ENCODE measurements at places on chromosomes 12 and 14.

- no peaks in the 10 kb centered on the region for H3K36me3 ChIP-seq
- no peaks in the 10 kb centered on the region for H3K4me1 ChIP-seq
- no peak overlapping the region for H3K4me3 ChIP-seq
- H3K27ac ChIP-seq, result no peak overlapping the region
These were observed 61.1 kb upstream of the GALNT9 start for GRCh38 chr12:132390287-132391076.

GRCh38 chr14:54909817-54910558, 7.4 kb upstream of the GCH1 start:
- H3K36me3 ChIP-seq, result no peaks in the 10 kb centered on the region
- no peaks in the 10 kb centered on the region for H3K4me1 ChIP-seq
- H3K4me3 ChIP-seq, result no peak overlapping the region
- no peak for DNase-seq
- no peak overlapping the region for H3K27ac ChIP-seq
- no peaks in the 10 kb centered on the region for H3K27me3 ChIP-seq

DNA sequence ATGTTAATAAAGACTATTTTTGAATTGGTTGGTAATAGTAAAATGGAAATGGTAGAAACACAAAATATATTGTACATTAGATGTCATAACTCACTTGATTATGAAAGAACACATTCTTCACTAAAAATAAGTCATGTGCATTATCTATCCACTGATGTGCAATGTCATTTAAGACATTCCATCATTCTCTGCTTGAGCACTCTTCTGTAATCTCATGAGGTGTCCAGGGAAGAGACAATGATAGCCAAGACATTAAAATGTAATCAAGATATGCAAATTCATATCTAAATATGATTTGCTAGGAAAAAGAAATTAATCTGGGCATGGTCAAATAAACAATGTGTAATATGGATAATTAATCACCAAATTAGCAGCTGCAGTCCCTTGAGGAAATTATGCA, 422.5 kb downstream of the BTG1 start:
- H3K27me3 ChIP-seq, result no peaks in the 10 kb centered on the region
- H3K27ac ChIP-seq, result no peak overlapping the region
- H3K4me3 ChIP-seq, result no peak overlapping the region
- H3K4me1 ChIP-seq, result no peaks in the 10 kb centered on the region
- H3K36me3 ChIP-seq, result no peaks in the 10 kb centered on the region

DNA sequence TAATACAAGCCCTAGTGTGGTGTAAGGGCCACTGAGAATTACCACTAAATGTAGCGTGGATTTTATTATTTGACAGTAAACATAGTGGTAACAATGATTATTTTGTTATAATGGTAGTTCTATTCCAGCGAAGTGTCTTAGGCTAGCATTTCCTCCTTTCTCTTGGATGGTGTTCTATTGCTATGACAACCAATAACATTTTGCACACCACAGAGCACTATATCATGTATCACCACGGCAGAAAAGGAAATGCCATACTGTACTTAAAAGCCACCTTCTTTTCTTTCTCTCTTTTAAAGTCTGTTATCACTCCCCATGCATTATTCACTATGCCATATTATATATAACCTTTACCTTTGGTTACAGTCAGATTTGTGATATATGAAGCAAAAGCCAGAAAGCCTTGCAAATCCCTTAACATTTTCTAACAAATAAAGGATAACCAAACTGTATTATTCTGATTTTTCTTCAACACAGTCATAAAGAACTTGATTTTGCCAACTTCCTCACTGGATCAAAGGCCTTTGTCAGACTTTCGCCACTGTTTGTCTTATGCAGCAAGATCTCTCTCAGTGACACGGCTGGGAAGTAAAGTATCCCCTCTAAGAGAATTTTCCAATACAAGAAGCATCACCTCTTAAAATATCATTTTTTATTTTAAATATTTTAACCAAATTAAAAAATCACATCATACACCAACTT, 195.8 kb downstream of the FOXN3 start:
- no peak overlapping the region for H3K4me3 ChIP-seq
- no peak for DNase-seq
- no peaks in the 10 kb centered on the region for H3K27me3 ChIP-seq

DNA sequence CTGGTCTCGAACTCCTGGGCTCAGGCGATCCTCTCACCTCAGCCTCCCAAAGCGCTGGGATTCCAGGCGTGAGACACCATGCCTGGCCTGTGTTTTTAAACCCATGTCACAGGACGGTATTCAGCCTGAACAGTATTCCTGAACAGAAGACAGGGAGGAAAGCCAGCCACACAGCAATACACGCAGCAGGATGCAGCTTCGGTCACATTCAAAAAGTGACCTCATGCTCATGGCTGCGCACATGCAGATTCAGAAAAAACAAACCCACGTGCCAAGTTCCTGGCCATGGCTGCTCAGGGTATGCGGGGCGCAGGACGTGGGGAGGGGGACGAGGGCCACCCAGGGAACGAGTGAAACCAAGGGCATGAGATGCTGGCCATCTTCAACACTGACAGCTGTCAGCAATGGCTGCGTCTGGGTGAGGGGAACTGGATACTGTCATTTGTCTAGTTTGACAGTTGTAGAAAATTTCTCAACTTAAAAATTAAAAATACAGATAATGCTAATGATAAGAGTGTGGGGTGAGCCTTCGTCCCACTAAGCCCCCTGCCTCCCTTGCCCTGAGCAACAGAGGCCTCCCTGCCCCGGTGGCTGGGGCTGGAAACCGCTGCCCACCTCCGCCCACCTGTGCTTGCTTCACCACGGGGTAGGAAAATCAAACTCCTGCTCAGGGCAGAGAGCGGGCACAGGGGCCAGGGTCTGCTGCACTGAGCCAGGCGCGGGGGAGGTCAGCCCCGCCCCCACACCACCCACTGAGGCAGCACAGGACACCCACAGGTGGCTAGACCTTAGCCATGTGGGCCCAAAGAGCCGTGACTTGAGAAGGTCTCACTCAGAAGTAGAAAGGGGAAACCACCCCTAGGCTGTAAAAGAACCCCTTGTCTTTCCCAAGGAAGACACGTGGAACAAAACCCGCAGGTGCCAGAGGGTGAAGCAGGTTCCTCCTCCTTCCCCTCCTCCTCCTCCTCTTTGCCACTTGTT, 84.2 kb downstream of the SCARB1 start:
- H3K27me3 ChIP-seq, result no peaks in the 10 kb centered on the region
- no peak overlapping the region for H3K4me3 ChIP-seq
- no peak for DNase-seq
- H3K27ac ChIP-seq, result no peak overlapping the region

DNA sequence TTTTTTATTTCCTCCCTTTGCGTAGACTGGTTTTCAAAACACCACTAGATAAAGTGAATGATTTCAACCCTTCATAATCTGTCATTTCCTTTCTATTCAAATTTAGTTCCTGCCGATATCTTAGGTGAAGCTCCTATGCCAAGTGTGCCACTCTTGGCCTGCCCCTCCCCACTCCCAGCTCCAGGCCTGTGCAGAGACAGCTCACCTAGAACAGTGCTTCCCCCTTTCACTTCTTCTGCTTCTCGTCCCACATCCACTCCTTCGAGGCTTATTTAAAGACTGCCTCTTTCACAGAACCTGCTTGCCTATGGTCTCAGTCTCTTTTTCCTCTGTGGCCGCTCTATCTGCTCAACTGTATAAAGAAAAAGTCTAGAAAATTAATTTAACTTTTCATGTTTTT, 473.8 kb downstream of the RAD51B start:
- no peaks in the 10 kb centered on the region for H3K27me3 ChIP-seq
- no peak overlapping the region for H3K4me3 ChIP-seq
- no peaks in the 10 kb centered on the region for H3K36me3 ChIP-seq
- H3K27ac ChIP-seq, result no peak overlapping the region
- DNase-seq, result no peak

DNA sequence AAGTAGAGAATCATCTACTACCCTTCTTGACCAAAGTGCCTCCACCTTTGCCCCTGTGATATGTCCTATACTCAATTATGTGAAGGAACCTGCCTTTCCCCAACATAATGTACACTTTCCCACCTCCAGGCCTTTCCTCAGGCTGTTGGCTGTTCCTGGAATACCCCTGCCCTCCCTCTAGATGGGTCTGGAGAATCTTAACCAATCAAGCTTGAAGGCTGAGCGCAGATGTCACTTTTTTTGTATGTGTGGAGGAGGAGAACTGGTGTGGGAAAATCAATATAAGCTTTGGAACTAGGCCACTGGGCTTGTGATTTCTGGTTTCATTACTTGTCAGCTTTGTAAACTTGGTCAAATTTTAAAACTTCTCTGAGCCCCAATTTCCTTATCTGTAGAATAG, 4.7 kb downstream of the BMAL2 start:
- DNase-seq, result no peak
- peaks cover 4% of the 10 kb centered on the region for H3K4me1 ChIP-seq
- no peak overlapping the region for H3K4me3 ChIP-seq
- no peaks in the 10 kb centered on the region for H3K36me3 ChIP-seq

- H3K36me3 ChIP-seq, result no peaks in the 10 kb centered on the region
- peaks cover 3% of the 10 kb centered on the region for H3K4me1 ChIP-seq
- no peak overlapping the region for H3K27ac ChIP-seq
- no peak for DNase-seq
- H3K27me3 ChIP-seq, result peaks cover 10% of the 10 kb centered on the region
These were observed 34.3 kb upstream of the PLEKHG6 start for GRCh38 chr12:6275928-6276887.

DNA sequence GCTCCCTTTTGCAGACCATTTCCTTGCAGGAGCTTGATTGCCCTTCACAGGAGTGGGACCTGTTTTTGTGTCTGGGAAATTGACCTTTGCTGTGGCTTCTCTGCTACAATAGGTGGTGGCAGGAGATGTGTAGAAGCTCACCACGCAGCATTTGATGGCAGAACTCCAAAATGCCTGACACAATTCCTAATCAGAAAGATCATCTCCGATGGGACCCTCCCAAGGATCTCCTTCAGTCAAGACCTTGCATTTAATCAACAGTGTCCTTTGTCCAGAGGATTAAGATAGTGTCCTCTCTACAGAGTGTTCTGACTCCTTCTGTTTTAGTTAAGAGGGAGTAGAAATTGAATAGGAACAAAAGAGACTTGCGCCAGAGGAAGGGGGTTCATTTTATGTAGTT, 83.6 kb upstream of the DDHD1 start:
- no peak overlapping the region for H3K4me3 ChIP-seq
- H3K27ac ChIP-seq, result no peak overlapping the region
- no peaks in the 10 kb centered on the region for H3K36me3 ChIP-seq
- H3K4me1 ChIP-seq, result no peaks in the 10 kb centered on the region
- no peak for DNase-seq

GRCh38 chr12:4288296-4289131, 15.0 kb downstream of the CCND2 start:
- DNase-seq, result no peak
- peaks cover 51% of the 10 kb centered on the region for H3K4me1 ChIP-seq
- no peak overlapping the region for H3K27ac ChIP-seq
- H3K4me3 ChIP-seq, result no peak overlapping the region
- peaks cover 95% of the 10 kb centered on the region for H3K36me3 ChIP-seq

DNA sequence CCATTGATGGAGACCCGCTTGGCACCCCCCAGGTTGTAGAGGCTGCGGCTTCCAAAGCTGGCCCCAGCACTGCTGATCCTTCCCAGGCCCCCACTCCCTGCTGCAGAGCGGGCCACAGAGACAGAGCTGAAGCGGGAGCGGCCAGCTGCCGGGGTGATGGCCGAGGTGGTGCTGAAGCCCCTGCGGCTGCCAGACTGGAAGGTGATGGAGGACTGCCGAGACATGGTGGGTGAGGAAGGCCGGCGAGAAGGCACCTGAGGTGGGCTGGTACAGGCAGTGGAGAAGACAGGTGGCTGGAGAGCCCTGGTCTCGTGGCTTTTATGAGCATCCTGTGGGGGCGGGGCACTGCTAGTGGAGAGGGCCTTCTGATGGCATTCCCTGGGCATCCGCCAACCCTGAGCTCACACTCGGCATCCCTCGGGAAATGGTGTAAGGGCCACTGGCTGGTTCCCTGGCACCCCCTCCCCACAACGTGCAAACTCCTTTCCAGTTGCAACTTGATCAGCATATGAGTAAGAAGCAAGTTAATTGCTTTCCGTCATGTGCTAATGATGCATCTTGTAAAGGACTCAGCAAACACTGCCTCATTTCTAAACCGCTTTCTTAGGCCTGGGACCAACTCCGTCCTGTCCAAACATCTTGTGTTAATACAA, at the start of gene KRT75:
TSS of gene KRT75 (minus strand) at position 291 of the 653 bp plus-strand sequence. CDS start at position 224, 67 bp downstream.
- H3K4me1 ChIP-seq, result no peaks in the 10 kb centered on the region
- H3K27me3 ChIP-seq, result no peaks in the 10 kb centered on the region
- no peak for DNase-seq
- H3K36me3 ChIP-seq, result no peaks in the 10 kb centered on the region

DNA sequence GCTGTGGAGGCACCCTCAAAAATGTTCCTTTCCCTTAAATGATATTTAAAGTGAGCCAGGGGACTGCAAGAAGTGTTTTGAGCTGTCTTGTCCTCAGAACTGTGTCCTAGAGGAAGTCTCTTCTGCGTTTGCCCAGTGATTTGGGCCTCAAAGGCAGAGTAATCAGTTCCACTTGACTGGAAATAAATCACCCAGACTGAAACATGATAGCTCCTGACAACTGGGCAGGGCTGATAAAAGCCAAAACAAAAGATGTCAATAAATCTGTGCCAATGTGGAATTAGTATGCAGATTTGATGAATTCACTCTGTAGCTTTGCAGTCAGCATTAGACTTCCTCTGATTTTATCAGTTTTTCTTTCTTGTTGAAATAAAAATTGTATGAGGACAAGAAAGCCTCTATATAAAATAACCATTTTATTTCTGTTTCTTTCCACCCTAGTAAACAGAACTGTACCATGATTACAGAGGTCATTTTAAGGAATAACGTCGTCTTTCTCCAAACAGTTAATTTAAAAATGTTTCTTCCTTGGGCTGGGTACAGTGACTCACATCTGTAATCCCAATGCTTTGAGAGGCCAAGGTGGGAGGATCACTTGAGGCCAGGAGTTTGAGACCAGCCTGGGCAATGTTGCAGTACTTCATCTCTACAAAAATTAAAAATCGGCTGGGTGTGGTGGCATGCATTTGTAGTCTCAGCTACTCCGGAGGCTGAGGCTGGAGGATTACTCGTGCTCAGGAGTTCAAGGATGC, 180.8 kb downstream of the ERC1 start:
- H3K27ac ChIP-seq, result no peak overlapping the region
- no peak overlapping the region for H3K4me3 ChIP-seq
- DNase-seq, result no peak
- no peaks in the 10 kb centered on the region for H3K36me3 ChIP-seq

DNA sequence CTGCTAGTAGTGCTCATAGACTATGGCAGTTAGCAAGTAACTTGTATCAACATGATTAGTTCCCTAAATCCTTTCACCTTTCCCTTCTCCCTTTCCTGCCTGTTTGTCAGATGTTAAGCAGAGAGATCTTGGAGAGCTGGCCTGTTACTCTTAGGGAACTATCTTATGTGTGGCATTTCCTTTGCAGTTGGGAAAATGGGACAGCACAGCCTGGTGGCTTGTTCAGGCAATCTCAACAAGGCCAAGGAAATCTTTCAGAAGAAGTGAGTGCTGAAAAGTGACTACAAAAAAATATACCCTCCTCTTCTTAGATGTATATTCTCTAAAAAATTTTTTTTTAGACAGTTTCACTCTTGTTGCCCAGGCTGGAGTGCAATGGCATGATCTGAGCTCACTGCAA, 7.4 kb downstream of the PARP2 start:
- H3K4me1 ChIP-seq, result no peaks in the 10 kb centered on the region
- H3K36me3 ChIP-seq, result peaks cover 35% of the 10 kb centered on the region
- no peaks in the 10 kb centered on the region for H3K27me3 ChIP-seq
- no peak overlapping the region for H3K4me3 ChIP-seq
- no peak for DNase-seq

- no peaks in the 10 kb centered on the region for H3K27me3 ChIP-seq
- H3K36me3 ChIP-seq, result no peaks in the 10 kb centered on the region
- no peak overlapping the region for H3K27ac ChIP-seq
These were observed 23.1 kb downstream of the KCNK10 start for GRCh38 chr14:88299865-88300530.

- no peak overlapping the region for H3K4me3 ChIP-seq
- no peak overlapping the region for H3K27ac ChIP-seq
- H3K4me1 ChIP-seq, result peaks cover 4% of the 10 kb centered on the region
These were observed 12.5 kb downstream of the TM7SF3 start for GRCh38 chr12:27001663-27002062.
